ENCODE measurements at places on chromosomes 4 and X. TPM values are rescaled to one million over a fixed set of nuclear protein-coding genes. Genes with fewer than 3 reads are reported as not detected.

The SATL1 gene
- total RNA-seq: not detected

The BEND2 gene
- total RNA-seq: not detected

The SPARCL1 gene
- not detected for total RNA-seq

The MTM1 gene
- total RNA-seq: 38.6 TPM

The TRAM1L1 gene
- total RNA-seq: not detected

The CDS1 gene
- total RNA-seq: not detected

The ADH1B gene
- total RNA-seq: not detected

The NHSL2 gene
- 2.2 TPM for total RNA-seq

The GEMIN8 gene
- 11.7 TPM for total RNA-seq

The FAM241A gene
- 2.3 TPM for total RNA-seq

The NAA11 gene
- not detected for total RNA-seq

The FAAH2 gene
- total RNA-seq: 1.1 TPM

The RTL3 gene
- 0.14 TPM for total RNA-seq

The HSFX4 gene
- not detected for total RNA-seq

The CFAP47 gene
- not detected for total RNA-seq

The BST1 gene
- 0.70 TPM for total RNA-seq

The IL13RA2 gene
- not detected for total RNA-seq

The DRP2 gene
- 0.94 TPM for total RNA-seq

The FRMD7 gene
- not detected for total RNA-seq

The GABRE gene
- not detected for total RNA-seq

The HS6ST2 gene
- total RNA-seq: not detected

The TRPC3 gene
- 2.1 TPM for total RNA-seq

The UCP1 gene
- total RNA-seq: not detected

The UGT8 gene
- total RNA-seq: 0.63 TPM

The GAGE12J gene
- not detected for total RNA-seq

The MMAA gene
- total RNA-seq: 13.5 TPM

The PWWP3B gene
- not detected for total RNA-seq

The XIAP gene
- 36.6 TPM for total RNA-seq

The ETDB gene
- not detected for total RNA-seq

The MAGEC2 gene
- total RNA-seq: not detected

The YIPF6 gene
- 16.6 TPM for total RNA-seq

The TBX22 gene
- total RNA-seq: not detected

The UGT2B10 gene
- not detected for total RNA-seq

The SYTL4 gene
- total RNA-seq: not detected

The FAM47E gene
- not detected for total RNA-seq

The PNMA5 gene
- total RNA-seq: 0.15 TPM

The NEXMIF gene
- 0.05 TPM for total RNA-seq

The EPHA5 gene
- total RNA-seq: not detected

The MAGEC1 gene
- total RNA-seq: not detected

The CISD2 gene
- 42.3 TPM for total RNA-seq

The CACNA1F gene
- total RNA-seq: 1.3 TPM

Data from activated CD8-positive, alpha-beta memory T cell treated with anti-CD3 and anti-CD28 coated beads, Interleukin-2, amount 10 ng/mL, durations not matched to agents 7 days and 5 days (primary cell).